ENCODE measurements at places on chromosomes 2 and 18.

- DNase-seq, result no peak
Measured at GRCh38 chr2:175832866-175833265, 169.2 kb downstream of the LNPK start.

GRCh38 chr2:166436189-166436588 is 57.9 kb downstream of the SCN7A start:
- no peak for DNase-seq

DNA sequence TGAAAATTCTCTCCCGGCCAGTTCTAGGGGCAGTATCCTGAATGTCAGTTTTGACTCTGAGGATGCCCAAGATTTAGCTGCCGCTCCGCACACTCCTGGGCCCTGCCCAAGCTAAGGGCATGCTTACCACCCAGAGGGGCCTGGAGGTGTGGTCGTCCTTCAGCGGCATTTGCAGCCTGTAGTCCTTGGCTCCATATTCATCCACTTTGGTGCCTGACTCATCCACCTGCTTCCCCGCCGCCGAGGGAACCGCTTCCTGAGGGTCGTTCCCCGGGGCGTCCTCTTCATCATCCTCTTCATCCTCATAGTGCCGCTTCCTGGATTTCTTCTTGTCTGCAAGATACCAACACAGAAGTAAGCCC is 577 bp downstream of the ERCC3 start:
- DNase-seq, result no peak

GRCh38 chr18:11570769-11571412 is 38.5 kb upstream of the SLC35G4 start:
- DNase-seq, result no peak

DNA sequence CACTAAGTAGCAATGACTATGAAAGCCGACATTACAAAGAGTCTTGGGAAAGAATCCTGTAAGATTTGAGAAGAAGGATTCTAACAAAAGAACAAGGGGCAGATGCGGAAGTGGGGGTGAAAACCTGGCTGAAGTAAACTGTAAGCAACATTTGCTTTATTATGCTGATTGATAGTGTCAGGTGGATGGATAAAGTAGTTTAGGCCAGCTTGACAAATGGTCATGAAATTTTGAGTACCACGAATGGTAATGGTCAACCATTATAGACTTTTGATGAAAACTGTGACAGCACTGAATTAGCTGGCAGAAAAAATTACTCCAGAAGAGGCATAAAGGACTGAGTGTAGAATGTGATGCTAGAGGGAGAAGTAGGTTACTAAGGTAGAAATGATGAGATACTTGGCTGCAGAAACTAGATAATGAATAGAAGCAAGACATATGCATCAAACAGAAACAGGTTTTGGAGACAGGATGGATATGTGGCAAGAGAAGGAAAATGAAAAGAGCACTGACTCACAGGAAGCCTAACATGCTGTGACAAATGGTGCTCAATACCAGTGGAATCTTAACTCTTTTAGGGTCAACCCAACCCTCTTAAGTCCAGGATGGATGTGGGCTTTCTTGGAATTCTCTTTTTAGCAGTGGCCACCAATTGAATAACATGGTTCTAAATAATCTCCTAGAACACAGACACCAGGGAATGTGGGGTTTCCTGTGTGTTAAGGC is 6.8 kb downstream of the THUMPD2 start:
- no peak for DNase-seq
